ENCODE measurements at places on chromosomes 6 and 20.

GRCh38 chr20:63772781-63773518 lies 33.4 kb downstream of the SLC2A4RG start:
- peak; percentile 76 for DNase-seq

- DNase-seq = no peak
These were observed 227.9 kb downstream of the BCAS1 start for GRCh38 chr20:53842301-53843099.

DNA sequence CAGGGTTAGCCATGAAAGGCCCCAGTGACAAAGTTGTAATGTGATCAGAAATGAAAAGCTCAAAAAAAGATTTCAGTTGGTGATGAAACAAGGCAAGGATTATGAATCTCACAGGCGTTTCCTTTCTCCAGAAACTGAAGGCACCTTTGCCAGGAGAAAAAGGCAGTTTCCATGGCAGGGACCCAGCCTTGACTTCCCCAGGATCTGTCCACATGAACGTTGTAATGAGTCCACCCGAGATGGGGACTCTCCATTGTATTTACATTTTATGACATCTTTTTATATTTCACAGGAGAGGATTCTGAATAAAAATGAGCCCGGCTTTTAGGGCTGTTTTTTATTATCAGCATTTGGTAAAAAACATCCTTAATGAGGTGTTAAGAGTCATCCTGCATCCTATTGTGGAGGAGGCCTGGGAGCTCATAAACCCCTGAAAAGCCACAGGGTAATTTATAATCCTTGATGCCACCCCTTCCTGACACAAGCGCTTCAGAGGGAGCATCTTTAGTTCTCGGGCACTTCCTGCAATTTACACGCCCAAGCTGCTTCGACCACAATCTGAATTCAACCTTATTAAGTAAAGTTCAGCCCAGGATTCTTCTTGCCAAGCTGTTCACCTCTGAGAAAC lies 74.1 kb upstream of the SALL4 start:
- DNase-seq = peak; percentile 59

DNA sequence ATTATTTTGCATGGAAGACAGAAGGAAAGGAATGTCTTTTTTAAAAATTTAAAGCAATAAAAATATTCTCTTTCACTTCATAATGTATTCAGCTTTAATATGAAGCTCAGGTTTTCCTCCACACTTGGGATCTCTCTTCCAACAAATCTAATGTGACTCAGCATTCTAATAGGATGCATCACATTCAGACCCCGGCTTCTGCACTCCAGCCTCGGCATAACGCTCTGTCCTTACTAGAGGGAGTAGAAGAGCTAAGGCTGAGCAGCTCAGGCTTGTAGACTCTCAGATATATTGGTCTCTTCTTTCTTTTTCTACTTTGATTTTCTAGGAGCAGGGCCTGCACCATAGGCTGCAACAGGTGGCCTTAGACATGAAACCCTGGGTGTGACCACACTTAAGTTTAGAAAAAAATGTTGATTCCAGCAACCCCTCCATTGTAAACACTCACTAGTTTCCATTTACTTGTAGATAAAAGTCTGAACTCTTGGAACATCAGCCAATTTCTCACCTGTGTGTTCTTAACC lies 161.7 kb downstream of the PAK5 start:
- DNase-seq = no peak

Data from kidney (tissue), 22 donors.